GM23338 (cell line): ENCODE measurements at places on chromosomes 3 and 15.
A peak's percentile ranks its signal among the peaks of the same experiment; 100 is the strongest.

DNA sequence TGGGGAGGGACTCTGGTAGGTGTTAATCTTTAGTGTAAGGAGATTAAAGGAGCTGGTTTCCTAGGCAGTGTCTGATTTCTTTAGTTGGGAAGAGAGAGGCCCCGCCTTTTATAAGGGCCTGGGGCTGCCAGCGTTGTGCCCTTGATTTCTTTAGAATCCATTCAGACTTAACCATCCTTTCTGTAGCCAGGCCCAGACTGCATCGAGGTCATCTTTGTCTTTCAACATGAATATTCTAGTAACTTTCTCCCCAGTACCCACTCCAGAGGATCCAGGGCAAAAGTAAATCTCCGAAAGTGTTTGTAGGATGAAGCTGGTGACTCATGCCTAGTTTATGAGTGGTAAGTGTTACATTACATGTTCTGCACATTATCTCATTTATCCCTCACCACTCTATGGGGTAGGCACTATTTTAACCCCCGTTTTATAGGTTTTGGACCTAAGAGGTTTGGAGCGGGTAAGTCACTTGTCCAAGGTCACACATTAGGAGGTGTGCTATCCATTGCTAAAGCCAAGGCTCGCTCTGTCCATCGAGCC, 11.8 kb upstream of the USP3 start:
- no peaks in the 10 kb centered on the region for H3K36me3 ChIP-seq
- peaks cover 60% of the 10 kb centered on the region for H3K27me3 ChIP-seq
- no peak overlapping the region for H3K4me3 ChIP-seq
- no peak for DNase-seq

DNA sequence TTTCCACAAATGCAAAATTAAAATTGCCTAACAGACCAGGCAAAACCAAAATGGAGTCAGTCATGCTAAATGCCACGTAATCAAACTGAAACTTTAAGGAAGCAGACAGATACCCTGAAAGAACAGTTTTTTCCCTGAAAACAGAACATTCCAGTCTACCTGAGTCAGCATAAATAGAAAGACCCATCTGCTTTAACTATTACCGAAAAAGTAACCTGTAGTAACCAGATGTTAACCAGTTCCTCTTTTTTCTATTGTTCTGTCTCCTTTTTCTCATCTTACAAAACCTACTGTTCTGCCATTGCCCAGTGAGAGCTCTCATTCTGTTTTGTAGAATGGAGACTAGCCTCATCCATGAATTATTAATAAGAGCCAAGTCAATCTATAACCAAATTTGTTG, 286.0 kb downstream of the CACNA2D3 start:
- H3K4me1 ChIP-seq = no peaks in the 10 kb centered on the region
- H3K36me3 ChIP-seq = no peaks in the 10 kb centered on the region
- H3K27me3 ChIP-seq = no peaks in the 10 kb centered on the region
- no peak for DNase-seq
- no peak overlapping the region for H3K27ac ChIP-seq

DNA sequence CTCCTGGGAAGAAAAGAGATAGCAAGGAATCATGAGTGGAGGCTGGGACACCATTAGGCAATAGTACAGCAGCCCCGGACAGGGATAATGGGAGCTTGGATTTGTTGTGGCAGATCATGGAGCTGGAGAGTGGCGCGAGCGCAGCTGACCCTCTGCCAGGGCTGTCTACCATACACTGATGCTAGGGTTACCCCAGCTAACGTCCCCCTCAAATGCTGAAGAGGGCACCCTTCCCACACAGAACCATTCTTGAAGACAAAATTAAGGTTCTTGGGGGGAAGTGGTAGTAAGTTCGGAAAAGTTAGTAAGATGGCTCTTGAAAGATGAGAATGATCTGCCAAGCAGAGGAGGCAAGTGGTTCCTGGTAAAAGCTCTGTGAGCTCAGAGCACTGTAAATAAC, 61.1 kb downstream of the ST3GAL6 start:
- no peaks in the 10 kb centered on the region for H3K4me1 ChIP-seq
- H3K36me3 ChIP-seq = no peaks in the 10 kb centered on the region
- DNase-seq = peak; percentile 3

GRCh38 chr3:4355401-4356219, 52.4 kb downstream of the SETMAR start:
- no peaks in the 10 kb centered on the region for H3K36me3 ChIP-seq
- DNase-seq = no peak
- no peaks in the 10 kb centered on the region for H3K4me1 ChIP-seq
- H3K27me3 ChIP-seq = no peaks in the 10 kb centered on the region
- H3K4me3 ChIP-seq = no peak overlapping the region

- no peak overlapping the region for H3K4me3 ChIP-seq
- H3K4me1 ChIP-seq = no peaks in the 10 kb centered on the region
- H3K36me3 ChIP-seq = no peaks in the 10 kb centered on the region; the same call in 1 of the 2 replicates
- no peak overlapping the region for H3K27ac ChIP-seq
These were observed 184.7 kb downstream of the PLCH1 start for GRCh38 chr3:155560135-155560534.

GRCh38 chr3:115833074-115833473, 209.8 kb downstream of the GAP43 start:
- H3K27ac ChIP-seq = no peak overlapping the region
- no peak overlapping the region for H3K4me3 ChIP-seq
- peaks cover 22% of the 10 kb centered on the region for H3K4me1 ChIP-seq
- no peak for DNase-seq
- no peaks in the 10 kb centered on the region for H3K27me3 ChIP-seq

- H3K27ac ChIP-seq = no peak overlapping the region
- DNase-seq = no peak
- no peaks in the 10 kb centered on the region for H3K36me3 ChIP-seq
- H3K27me3 ChIP-seq = no peaks in the 10 kb centered on the region
These were observed 309.4 kb upstream of the WNT5A start for GRCh38 chr3:55796533-55796932.

GRCh38 chr3:132738314-132738713, 16.1 kb upstream of the NPHP3 start:
- DNase-seq = no peak
- no peaks in the 10 kb centered on the region for H3K4me1 ChIP-seq
- H3K27ac ChIP-seq = no peak overlapping the region
- H3K4me3 ChIP-seq = no peak overlapping the region
- H3K27me3 ChIP-seq = no peaks in the 10 kb centered on the region

GRCh38 chr15:25805031-25805430, 58.1 kb downstream of the ATP10A start:
- peaks cover 8% of the 10 kb centered on the region for H3K4me1 ChIP-seq
- DNase-seq = no peak
- H3K27me3 ChIP-seq = no peaks in the 10 kb centered on the region
- H3K27ac ChIP-seq = no peak overlapping the region
- H3K4me3 ChIP-seq = no peak overlapping the region

DNA sequence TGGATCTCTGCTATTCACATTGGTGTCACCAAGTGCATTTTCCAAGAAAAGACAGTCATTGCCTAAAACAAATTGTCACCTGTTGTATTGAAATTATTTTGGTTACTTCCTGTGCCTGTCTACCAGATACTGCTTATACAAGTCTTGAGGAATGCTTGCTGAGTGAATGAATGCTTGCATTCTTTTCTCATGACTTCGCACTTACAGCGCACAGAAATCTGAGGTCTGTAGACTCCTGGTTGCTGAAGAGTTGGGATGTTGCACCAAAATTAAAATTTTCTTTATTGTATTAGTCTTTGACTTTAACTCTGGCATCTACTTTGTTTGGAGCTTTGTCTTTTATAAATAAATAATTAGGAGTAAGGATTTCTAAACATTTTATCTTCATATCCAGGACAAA, 28.4 kb downstream of the SH3GL3 start:
- peak; percentile 53 for DNase-seq
- no peaks in the 10 kb centered on the region for H3K36me3 ChIP-seq
- no peaks in the 10 kb centered on the region for H3K27me3 ChIP-seq
- H3K4me1 ChIP-seq = peaks cover 17% of the 10 kb centered on the region

GRCh38 chr3:79202471-79203143, 565.2 kb downstream of the ROBO1 start:
- DNase-seq = peak; percentile 52
- H3K4me1 ChIP-seq = peaks cover 42% of the 10 kb centered on the region
- H3K27ac ChIP-seq = peak overlapping the region; percentile 56
- peak overlapping the region; percentile 34 for H3K4me3 ChIP-seq
- H3K27me3 ChIP-seq = no peaks in the 10 kb centered on the region

GRCh38 chr3:10468613-10469354, 36.6 kb downstream of the ATP2B2 start:
- no peak for DNase-seq
- H3K36me3 ChIP-seq = no peaks in the 10 kb centered on the region
- no peaks in the 10 kb centered on the region for H3K27me3 ChIP-seq
- H3K4me3 ChIP-seq = no peak overlapping the region

DNA sequence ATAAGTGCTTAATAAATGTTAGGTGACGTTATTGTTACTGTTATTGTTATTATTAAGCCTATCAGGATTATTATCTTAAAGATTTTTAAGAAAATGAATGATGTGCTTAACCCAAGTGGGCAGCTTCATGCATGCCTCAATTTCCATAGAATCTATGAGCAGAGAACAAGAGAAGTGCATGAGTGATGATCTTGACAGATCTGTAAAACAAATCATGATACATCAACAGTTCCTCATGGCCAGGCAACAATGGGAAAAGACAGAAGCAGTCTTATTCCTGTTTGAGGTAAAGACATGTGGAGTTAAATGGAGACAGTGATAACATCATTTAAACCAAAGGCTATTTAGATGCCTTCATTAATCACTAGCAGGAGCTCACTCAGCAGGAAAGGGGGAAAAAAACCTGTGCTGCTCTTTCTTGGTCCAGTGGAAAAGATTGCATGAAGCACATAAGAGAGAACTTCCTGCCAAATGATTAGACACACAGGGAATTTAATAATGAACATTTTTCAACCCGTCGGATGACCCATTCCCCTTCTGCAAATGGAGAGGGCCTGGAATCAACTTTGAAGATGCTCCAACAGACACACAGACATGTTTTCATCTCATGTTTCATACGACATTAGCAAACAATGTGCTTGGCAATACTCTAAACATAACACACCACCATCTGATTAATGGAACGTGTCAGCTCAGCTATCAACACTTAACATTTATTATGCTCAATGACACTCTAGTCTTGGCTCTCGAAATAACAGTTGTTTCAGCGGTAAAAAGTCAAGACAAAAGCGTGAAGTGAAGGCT, 212.2 kb upstream of the LRRN1 start:
- no peaks in the 10 kb centered on the region for H3K4me1 ChIP-seq
- no peak overlapping the region for H3K27ac ChIP-seq
- no peaks in the 10 kb centered on the region for H3K27me3 ChIP-seq
- H3K36me3 ChIP-seq = no peaks in the 10 kb centered on the region
- no peak overlapping the region for H3K4me3 ChIP-seq

DNA sequence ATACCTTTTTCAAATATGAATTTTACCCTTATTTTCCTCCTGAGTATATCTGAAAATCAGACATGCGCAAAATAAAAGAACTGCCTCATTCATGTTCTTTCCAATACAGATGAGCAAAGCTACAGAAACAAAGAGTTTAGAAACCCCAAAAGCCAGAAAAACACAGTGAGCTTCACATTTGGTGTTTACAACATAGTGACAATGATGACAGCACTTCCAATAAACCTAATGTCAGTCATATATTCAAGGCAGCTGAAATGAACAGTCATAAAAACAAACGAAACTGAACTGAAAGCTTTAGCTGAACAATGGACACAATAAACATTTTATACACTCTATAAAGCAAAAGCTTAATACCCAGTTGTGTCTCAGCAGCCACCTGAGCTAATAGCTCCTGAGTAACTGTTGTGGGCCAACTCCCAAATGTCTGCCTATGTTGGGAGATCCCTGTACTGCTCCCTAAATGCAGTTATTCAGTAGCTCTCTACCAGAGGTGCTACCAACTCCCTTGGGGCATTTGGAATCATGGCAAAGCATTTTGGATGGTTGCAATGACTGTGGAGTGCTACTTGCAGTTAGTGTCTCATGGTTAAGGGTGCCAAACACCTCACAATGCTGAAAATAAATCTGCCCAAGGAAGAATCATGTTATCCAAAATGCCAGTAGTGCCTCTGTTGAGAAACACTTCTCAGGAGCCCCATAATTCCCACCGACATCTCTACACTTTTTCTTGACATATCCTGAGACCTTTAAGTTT, 131.5 kb downstream of the TGFBR2 start:
- H3K4me1 ChIP-seq = peaks cover 4% of the 10 kb centered on the region; the same call in 1 of the 2 replicates
- no peak for DNase-seq
- H3K27me3 ChIP-seq = no peaks in the 10 kb centered on the region
- H3K27ac ChIP-seq = no peak overlapping the region

DNA sequence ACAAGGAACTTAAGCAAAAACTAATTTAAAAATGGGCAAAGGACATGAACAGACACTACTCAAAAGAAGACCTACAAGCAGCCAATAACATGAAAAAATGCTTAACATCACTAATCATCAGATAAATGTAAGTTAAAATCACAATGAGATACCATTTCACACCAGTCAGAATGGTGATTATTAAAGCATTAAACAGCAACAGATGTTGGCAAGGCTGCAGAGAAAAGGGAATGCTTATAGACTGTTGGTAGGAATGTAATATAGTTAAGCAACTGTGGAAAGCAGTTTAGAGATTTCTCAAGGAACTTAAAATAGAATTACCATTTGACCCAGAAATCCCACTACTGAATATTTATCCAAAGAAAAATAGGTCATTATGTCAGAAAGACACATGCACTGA, 482.2 kb downstream of the SQOR start:
- H3K27ac ChIP-seq = no peak overlapping the region
- H3K4me1 ChIP-seq = 0 out of 2 replicates have a peak, but pooled peaks cover under 1% of the 10 kb centered on the region
- no peaks in the 10 kb centered on the region for H3K27me3 ChIP-seq
- no peak for DNase-seq

DNA sequence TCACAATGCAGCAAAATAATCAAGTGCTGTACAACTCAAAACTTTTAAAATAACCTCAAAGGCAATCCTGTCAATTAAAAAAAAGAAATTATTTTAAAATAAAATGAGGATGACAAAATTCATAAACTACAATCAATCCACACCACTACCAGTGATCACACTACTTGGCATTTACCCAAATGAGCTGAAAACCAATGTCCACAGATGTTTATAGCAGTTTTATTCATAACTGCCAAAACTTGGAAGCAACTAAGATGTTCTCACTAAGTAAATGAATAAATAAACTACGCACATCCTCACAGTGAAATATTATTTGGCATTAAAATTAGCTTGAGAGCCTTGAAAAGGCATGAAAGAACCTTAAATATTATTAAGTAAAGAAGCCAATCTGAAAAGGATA, 121.3 kb downstream of the STAG1 start:
- DNase-seq = no peak
- H3K27ac ChIP-seq = no peak overlapping the region
- no peaks in the 10 kb centered on the region for H3K36me3 ChIP-seq
- no peak overlapping the region for H3K4me3 ChIP-seq
- H3K4me1 ChIP-seq = peaks cover 11% of the 10 kb centered on the region; the same call in 1 of the 2 replicates

GRCh38 chr3:39165518-39165917, 12.1 kb upstream of the CSRNP1 start:
- no peaks in the 10 kb centered on the region for H3K4me1 ChIP-seq
- no peak overlapping the region for H3K27ac ChIP-seq
- no peak for DNase-seq

- H3K36me3 ChIP-seq = no peaks in the 10 kb centered on the region
- H3K4me3 ChIP-seq = no peak overlapping the region
- no peaks in the 10 kb centered on the region for H3K27me3 ChIP-seq
- H3K27ac ChIP-seq = no peak overlapping the region
These were observed 65.5 kb downstream of the MEF2A start for GRCh38 chr15:99631255-99631654.
